ENCODE measurements at places on chromosomes 4 and X. TPM values are rescaled to one million over a fixed set of nuclear protein-coding genes. Genes with fewer than 3 reads are reported as not detected.

The ADH6 gene
- not detected for total RNA-seq

The DCAF12L1 gene
- not detected for total RNA-seq

The GATA1 gene
- total RNA-seq: 0.25 TPM

The RNF128 gene
- not detected for total RNA-seq

The SOD3 gene
- not detected for total RNA-seq

The GLRB gene
- total RNA-seq: not detected

The SERTM2 gene
- not detected for total RNA-seq

The TLR6 gene
- 3.7 TPM for total RNA-seq

The EMCN gene
- total RNA-seq: not detected

GRCh38 chr4:16270454-16271328, 44.4 kb upstream of the TAPT1 start:
- DNase-seq: no peak

DNA sequence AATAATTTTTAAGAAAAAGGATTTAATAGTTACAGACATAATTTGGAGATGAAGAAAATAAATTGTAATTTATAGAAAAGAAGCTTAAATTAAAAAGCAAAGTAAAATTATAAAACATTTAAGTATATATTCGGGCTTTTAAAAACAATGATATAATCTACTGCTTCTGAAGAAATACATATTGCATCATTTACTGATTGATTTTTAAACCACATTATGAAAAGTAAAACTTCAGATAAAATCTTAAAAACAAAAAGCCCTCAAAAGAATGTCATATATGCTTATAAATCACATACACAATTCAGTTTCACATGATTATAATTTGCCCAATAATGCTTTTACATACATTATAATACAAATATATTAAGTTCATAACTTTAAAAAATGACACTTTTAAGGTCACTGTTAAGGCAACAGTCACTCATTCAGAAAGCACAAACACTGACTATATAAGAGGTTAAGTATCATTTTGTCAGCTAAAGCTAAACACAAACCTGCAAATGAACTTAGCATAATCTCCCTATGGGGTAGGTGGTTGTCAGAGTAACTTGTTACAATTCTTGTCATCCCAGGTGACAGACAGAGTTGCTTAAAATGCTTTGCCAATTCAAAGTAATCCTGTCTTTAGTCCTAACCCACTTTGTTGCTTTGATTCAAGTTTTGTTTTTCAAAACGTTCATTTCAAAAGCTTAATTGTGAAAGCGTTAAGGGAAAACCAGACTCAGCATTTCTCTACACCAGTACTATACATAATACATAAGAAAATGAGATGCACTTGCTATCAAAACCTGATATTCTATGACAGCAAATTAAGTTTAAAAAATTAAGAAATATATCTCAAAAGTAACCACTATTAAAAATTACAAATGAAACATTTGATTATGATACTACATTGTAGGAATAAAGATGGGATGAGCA, 90.6 kb upstream of the MAB21L2 start:
- DNase-seq: no peak

DNA sequence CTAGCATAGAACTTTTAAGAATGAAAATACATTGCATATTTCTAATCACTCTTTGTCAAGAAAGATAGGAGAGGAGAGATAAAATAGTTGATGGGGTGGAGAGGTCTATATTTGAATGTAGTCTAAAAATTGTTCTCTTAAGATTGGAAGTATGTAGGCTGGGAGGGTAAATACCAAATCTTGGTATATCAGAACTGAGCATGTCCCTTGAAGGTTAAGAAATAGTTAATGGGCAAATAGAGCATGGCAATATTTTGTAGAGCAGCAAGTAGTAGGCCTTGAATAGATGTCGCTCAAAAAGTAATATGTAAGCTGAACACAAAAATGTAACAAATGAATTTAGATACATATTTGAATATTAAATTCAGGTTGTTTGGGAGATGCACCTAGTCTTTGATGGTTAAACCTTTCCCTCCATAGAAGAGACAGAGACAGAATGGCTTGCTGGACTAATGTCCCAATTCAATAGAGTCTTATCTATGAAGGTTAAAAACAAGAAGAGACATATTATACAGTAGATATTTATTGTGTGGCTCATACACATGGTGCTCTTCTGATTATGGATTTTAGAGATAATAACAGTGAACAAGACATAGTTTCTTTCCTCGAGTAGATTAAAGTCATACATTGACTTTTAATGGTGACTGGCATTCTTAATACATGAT, 12.5 kb downstream of the ALB start:
- no peak for DNase-seq

DNA sequence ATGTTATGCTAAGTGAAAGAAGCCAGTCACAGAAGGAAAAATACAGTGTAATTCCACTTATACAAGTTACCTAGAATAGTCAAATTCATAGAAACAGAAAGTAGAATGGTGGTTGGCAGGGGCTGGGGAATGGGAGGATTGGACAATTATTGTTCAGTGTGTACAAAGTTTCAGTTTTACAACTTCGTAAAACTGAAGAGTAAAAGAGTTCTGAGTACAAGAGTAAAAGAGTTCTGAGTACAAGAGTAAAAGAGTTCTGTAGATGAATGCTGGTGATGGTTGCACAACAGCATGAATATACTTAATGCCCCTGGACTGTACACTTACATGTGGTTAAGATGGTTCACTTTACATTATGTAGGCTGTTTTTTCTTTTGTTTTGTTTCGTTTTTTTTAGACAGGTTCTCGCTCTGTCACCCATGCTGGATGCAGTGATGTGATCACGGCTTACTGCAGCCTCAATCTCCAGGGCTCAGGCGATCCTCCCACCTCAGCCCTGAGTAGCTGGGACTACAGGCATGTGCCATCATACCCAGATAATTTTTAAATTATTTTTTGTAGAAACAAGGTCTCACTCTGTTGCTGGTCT, 230.9 kb downstream of the SOWAHB start:
- no peak for DNase-seq

GRCh38 chrX:103475381-103475780, 43.9 kb downstream of the RAB40A start:
- no peak for DNase-seq

- no peak for DNase-seq
These were observed 411.7 kb downstream of the ARHGAP24 start for GRCh38 chr4:85886665-85887064.

DNA sequence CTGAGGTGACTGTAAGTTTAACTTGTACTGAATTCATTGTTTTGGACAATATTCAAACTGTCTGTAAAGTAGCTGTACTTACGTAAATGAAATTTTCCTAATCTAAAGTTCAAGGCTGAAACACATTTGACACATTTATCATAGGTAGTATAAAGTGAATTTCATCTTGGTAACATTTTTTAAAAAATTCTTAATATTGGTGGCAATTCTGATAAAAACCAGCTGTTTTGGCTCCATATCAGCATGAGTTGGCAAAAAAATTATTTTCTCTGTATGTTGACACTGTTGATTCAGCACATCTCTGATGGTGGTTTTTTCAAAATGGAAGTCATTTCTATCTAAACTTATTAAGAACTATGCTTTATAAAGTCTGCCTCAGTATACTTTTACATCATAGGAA, 30.9 kb downstream of the CXorf58 start:
- no peak for DNase-seq

DNA sequence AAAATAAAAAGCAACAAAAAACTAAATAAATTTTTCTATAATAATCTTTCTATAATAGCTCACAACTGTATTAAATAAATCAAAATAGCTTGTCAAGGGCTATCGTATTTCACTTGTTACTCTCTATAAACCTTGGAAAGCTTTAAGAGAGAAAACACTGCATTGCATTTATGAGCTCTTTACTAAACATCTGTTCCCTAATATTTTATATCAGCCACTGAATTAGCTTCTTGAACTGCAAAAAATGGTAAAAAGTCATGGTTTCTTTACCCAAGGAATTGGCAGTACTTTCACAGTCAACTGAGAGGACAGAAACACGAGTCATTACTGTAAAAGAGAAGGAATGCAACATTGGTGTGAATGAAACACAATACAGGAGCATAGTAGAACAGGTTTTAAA, 671.2 kb downstream of the PCDH18 start:
- DNase-seq: no peak

- no peak for DNase-seq
These were observed 144.9 kb downstream of the POLA1 start for GRCh38 chrX:24838629-24839028.

GRCh38 chr4:80322716-80323115, 12.8 kb upstream of the CFAP299 start:
- no peak for DNase-seq

- no peak for DNase-seq
These were observed 57.8 kb downstream of the TMEM131L start for GRCh38 chr4:153523941-153524386.

DNA sequence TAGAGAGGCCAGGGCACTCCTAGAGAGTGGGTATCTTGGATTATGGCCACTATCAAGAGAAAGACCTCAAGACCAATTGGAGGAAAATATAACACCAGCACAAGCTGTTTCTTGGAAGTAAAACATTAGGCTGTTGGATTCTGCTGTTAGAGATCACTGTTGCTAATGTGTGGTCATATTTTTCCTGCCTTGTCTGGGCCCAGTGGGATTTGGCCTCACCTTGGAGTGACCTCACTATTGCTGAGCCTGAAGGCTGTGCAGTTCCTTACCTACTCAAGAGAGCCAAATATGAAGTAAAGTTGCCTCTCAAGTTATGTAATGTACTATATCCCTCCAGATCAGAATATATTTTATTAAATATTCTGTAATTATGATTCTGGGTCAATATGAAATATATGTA, 355.4 kb upstream of the CTSO start:
- no peak for DNase-seq

GRCh38 chr4:145183023-145183422, 2.6 kb upstream of the OTUD4 start:
- DNase-seq: no peak

GRCh38 chrX:16920075-16920474, 26.4 kb upstream of the REPS2 start:
- DNase-seq: no peak

DNA sequence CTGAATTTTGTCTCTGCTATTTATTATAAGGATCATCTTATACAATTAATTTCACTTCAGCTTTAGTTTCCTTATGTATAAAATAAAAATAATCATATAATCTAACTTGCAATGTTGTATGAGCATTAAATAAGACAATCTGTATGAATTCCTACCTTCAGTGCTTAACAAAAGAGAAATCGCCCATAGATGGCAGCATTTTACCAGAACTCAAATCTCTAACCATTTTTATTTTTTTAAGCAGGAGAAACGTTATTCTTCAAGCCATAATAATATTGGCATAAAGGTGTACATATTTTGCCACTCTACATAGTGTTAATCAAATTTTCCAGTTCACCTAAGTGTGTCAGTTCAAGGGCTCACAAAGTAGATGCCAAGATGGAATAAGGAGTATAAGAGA, 78.8 kb downstream of the TMEM47 start:
- no peak for DNase-seq

DNA sequence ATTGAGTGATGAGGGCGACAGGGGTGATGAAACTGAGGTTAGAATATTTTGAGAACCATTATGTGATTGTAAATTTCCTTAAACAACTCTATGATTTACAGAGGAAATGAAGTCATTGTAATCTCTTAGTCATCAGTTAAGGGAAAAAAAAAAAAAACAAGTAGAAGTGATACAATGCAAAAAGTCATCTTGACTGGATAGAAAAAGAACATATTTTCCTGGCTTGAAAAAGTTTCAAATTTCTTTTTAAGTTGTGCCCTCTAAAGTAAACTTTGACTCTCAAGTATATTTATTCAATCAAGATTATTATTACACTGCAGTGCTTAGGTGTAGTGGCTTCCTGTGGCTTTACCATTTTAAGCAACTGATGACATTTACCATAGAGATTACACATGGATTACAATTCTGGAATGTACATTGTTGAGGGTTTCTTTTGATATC, 40.6 kb downstream of the GABRB1 start:
- DNase-seq: no peak

- DNase-seq: no peak
These were observed 113.0 kb upstream of the AADAT start for GRCh38 chr4:170202721-170203120.

- DNase-seq: no peak
These were observed 88.3 kb downstream of the AMELX start for GRCh38 chrX:11381464-11381863.

- no peak for DNase-seq
These were observed 51.7 kb downstream of the ADGRG2 start for GRCh38 chrX:19070555-19070994.

- no peak for DNase-seq
These were observed 9.4 kb downstream of the GPRIN3 start for GRCh38 chr4:89298155-89298554.

DNA sequence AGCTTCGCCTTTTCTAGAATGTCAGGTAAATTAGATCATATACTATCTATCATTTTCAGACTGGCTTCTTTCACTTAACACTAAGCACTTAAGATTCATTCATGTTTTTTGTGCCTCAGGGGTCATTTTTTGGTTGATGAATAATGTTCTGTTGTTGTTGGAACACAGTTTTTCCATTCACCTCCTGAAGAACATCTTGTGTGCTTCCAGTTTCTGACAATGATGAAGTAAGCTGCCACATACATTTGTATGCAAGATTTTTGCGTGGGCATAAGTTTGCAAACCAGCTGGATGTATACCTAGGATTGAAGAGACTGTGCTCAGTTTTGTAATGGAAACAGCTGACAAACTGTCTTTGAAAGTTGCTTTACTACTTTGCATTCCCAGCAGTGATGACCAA, 37.6 kb downstream of the MAGEA9 start:
- DNase-seq: no peak

GRCh38 chrX:106168107-106168506, at the start of gene PWWP3B:
Gene PWWP3B, plus strand, starts transcription at chrX:106168305. Its CDS starts 37,128 bp downstream, at chrX:106205433.
- no peak for DNase-seq

DNA sequence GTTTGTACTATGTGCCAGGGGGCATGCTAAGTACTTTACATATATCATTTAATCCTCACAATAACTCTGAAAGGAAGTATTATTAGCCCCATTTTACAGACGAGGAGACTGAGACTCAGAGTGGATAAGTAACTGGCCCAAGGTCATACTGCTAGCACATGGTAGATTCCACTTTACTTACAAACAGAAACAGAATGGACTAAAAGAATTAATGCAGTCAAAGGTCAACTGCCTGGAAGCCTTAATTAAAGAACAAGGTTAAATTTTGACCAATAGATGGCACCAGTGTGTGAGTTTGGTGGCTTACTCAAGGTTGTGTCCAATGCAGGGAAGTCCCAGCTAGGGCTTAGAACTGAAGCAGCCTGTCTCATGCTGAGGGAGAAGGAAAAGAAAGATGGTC, 4.7 kb downstream of the RIPPLY1 start:
- no peak for DNase-seq

DNA sequence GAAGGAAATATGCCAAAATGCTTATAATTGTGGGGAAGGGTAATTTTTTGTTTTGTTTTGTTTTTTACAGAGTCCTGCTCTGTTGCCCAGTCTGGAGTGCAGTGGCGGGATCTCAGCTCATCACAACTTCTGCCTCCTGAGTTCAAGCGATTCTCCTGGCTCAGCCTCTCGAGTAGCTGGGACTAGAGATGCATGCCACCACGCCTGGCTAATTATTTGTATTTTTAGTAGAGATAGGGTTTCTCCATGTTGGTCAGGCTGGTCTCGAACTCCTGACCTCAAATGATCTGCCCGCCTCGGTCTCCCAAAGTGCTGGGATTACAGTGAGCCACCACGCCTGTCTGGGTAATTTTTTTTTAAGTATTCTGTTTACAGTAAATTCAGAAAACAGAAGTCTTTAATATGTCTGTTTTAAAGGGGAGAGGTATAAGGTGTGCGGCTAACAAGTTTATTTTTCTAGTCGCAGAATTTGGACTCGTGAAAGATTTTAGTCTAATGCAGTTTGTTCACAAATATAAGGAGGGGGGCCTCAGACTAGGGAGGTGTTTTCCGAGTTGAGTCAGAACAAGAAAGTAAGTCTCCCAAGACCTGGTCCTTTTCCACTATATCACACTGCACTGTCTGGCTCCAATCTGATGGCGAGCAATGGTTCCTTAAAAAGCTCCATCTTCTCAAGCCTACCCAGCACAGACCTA, 1.5 kb downstream of the ACSL1 start:
- DNase-seq: no peak

All from activated naive CD4-positive, alpha-beta T cell treated with anti-CD3 and anti-CD28 coated beads, Interleukin-2, amount 50 U/mL, for 72 hours (primary cell).